Stimulated activated CD4-positive, alpha-beta T cell treated with anti-CD3 and anti-CD28 coated beads, Interleukin-1b, Interleukin-23, amount 100 ng/mL, for 4 hours (primary cell): ENCODE measurements at places on chromosomes 2 and 18.
A peak's percentile ranks its signal among the peaks of the same experiment; 100 is the strongest.

- no peak for DNase-seq
Measured at GRCh38 chr2:3585261-3586109, 9.4 kb upstream of the COLEC11 start.

DNA sequence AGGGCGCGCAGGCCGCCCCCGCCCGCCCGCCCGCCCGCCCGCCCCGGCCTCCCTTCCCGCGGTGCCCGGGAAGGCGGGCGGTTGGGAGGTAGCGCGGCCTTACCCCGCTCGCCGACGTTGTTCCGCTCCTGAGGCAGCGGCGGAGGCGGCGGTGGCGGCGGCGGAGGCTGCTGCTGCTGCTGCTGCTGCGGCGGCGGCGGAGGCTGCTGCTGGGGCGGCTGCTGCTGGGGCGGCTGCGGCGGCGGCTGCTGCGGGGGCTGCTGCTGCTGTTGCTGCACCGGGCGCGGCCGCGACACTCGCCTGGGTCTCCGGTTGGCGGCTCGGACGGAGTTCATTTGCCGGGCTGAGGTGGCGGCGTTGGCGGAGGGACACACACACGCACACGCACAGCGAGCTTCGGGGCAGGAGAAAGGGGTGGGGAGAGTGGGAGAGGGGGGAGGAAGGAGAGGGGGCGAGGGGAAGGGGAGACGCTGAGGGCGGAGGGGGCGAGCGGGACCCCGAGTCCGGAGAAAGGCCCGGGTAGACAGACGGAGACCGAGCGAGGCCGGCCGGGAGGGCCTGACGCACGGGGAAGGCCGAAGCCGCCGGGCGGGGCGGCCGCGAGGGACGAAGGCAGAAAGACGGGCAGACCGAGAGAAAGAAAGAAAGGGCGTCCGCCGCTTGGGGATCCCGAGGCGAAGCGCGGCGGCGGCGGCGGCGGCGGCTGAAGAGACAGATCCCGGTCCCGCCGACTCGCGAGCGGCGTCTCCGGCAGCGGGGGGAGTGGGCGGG is 727 bp downstream of the FBXO11 start:
- peak; percentile 50 for DNase-seq

- no peak for DNase-seq
Measured at GRCh38 chr2:237244976-237245646, 159.4 kb downstream of the COPS8 start.

GRCh38 chr2:187013058-187013457 is 164.1 kb upstream of the ZSWIM2 start:
- no peak for DNase-seq

- no peak for DNase-seq
Measured at GRCh38 chr2:239778042-239778851, 246.9 kb downstream of the NDUFA10 start.

GRCh38 chr18:313931-314330 is 46.1 kb upstream of the THOC1 start:
- no peak for DNase-seq

- no peak for DNase-seq
Measured at GRCh38 chr2:18156002-18156401, 277.5 kb downstream of the KCNS3 start.

- no peak for DNase-seq
Measured at GRCh38 chr18:77230645-77231044, 19.0 kb upstream of the GALR1 start.

GRCh38 chr2:138267161-138267901 is 234.2 kb upstream of the SPOPL start:
- DNase-seq = no peak

- no peak for DNase-seq
Measured at GRCh38 chr2:206176121-206176520, 16.4 kb downstream of the EEF1B2 start.

- no peak for DNase-seq
Measured at GRCh38 chr2:144548532-144549191, 28.7 kb upstream of the ZEB2 start.

GRCh38 chr18:8400193-8400752 is 209.0 kb upstream of the RAB12 start:
- no peak for DNase-seq

DNA sequence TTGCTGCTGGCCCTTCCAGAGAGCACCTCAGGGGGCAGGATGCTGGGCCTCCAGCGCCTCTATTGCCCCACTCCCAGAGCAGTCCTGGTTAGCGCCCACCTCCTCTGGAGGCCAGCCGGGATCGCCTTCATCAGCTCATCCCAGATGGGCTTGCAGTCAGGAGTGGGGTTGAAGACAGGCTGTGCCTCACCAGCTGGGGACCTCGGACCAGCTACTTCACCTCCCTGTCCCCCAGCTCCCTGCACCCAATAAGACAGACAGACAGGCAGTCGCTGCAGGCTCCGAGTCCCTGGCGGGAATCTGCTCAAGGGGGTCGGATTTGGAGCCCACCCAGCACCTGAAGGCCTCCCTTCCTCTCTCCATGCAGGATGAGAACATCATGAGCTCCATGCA is 18.9 kb upstream of the FAHD2A start:
- no peak for DNase-seq

DNA sequence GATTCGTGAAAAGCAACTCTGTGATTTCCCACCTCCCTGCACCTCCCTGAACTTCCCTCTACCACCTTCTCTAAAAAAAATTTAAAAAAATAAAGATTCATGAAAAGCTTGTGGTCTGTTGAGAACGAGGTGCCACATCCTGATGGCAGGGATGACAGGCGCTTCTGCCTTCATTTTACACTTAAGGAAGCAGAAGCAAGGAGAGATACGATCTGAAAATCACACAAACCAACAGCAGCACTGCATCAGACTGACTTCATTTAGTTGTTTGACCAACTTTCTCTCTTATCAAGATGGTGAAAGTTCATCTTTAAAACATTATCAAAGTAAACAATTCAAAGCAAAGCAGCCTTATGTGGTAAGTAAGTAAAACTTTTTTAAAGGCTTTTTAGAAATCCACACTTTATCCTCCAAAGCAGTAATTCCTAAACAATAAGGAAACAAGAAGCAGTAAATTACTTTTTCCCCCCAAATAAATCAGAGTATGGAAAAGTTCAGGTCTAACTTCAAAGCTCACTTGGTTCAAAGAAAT is 15.5 kb downstream of the WDFY1 start:
- DNase-seq = no peak

DNA sequence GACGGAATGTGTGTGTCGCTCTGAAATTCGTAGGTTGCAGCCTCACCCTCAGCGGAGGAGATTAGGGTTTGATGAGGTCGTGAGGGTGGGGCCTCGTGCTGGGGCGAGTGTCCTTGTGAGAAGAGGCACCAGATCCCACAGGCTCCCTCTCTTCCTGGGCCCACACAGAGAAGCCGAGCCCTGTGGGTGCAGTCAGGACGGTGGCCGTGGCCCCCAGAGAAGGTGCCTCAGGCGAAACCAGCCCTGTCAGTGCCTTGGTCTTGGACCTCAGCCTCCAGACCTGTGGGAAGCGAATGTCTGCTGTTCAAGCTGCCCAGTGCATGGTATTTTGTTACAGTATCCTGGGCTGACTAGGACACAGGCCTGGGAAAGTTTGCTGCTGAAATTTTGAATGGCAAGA is 108.0 kb upstream of the ALKAL2 start:
- DNase-seq = no peak

DNA sequence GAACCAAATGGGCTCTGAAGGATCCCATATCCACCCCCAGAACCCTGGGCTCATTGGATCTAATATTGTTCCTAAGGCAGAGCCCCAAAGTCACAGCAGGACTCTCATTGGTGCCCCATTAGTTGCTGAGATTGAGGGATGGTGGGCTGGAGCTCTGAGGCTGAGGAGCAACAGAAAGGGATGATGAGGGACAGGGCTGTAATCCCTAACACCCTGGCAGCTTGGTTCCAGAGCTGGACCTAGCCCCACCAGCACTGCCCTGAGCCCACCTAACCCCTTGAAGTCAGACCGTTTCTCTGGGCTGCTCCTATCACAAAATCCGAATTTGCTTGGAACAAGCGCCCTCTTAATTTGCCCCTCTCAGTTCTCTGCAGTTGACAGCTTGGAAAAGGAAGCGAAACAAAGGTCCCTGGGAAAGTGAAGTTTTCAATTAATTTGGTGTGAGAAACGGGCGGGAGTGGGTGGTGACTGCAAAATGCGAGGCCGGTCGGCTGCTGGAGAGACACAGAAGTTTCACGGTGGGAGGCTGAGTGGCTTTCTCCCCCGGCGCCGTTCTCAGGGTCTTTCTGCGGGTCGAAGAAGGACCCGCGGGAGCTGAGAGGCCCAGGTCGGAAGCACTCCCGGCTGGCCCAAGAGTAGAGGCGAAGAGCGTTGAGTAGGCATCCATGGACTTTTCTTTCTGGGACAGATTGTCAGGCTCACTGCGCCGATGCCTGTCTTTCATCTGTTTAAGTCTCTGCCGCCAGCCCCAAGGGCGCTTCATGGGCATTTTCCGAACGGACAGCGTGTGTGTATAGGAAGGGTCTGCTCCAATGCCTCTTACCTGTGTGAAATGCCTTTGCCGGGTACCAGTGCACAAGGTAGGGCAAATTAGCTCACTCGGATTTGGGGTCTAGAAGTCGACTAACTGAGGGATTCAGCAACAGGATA is 927 bp upstream of the HOXD13 start:
- DNase-seq = no peak

DNA sequence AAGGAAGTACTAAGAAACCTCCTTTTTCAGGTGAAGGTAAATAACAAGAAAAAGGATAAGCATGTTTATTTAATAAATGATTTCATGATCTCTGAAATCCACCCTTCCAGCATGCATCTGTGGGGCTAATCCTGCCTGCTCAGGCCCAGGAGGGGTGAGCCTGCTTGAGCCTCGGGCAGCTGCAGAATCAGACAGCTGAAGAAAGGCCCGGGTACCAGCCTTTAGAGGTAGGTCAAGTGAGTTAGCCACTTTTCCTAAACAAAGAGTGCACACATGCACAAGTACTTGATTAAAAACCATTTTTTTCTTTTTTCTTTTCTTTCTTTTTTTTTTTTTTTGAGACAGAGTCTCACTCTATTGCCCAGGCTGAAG is 25.7 kb upstream of the FZD7 start:
- DNase-seq = no peak

DNA sequence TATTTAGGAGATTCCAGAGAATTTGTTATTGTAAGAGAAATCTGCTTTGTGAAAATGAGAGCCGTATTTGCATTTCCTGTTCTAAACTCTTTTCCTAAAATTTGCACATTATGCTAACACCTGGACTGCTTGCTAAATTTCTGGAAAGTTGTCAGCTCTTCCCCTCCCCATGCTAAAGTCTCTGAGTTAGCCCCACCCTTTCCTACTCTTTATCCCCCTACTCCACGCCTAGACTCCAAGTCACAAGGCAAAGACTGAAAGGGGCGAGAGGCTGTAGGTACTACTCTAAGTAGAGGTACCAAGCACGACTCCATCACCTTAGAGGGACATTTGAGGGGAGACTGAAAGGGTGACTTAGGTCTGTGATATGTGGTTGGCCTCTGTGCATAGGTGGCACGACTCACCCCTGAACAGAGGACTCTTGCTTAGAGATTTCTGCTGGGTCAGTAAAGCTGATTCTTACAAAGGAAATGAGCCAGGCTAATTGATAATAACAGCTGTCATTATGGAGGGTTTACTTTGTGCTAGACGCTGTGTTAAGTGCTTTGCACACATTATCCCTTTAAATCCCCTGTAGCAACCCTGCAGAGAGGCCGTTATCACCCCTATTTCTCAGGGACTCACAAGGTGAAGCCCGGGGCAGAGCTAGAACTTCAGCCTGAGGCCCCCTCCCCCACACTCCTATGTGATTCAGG is 373.5 kb downstream of the EN1 start:
- no peak for DNase-seq

GRCh38 chr2:37191253-37191652 is 2.8 kb upstream of the SULT6B1 start:
- no peak for DNase-seq

DNA sequence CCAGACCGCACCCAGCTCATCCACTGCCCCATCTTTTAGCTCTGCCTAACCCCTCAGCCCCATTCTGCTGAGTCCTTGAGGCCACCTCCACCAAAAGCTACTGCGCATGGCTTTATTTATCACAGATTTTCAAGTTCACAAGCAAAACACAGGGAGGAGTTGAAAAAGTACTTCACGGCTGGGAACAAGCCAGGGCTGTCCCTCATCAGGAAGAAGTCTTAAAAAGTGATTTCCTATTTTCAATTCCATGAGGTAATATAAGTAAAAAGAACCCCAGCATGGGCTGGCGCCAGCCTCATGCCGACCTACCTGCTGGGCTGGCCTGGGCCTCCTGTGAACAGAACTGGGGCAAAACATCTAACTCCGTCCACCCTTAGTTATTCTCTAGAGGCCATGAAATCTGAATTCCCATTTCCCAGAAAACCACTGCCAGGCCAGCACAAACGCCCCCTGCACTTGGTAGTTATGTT is 69.0 kb downstream of the POLR1A start:
- no peak for DNase-seq

DNA sequence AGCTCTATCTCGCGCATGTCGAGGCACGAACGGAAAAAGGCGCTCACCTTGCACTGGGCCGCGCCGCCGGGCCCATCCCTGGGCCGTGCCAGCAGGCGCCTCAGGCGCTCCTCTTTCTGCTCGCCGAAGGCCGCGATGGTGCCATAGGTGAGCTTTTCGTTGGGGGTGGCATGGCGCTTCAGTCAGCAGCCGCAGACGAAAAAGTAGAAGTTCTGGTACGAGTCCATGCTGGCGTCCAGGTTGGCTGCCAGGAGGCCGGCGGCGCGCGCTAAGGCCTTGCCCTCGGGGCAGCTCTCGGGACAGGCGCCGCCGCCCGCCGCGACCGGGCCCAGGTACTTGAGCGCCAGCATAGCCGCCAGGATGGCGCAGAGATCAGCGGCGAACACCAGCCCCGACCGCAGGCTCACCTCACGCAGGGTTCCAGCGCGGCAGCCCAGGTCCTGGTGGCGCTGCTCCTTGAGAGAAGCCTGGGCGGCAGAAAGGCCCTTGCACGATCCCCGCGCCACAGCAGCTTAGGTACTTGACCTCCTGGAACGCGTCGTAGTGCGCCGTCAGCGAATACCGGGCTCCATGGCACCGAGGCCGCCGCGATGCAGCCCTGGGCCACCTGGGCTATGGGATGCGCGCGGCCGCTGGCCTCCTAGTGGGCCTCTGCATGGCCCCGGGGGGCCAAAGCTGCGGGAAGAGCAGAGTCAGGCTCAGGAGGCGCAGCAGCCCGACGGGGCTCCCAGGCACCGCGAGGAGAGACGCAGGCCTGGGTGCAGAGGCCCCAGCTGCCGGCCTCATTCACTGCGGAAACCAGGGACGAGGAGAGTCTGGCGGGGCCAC is 12.8 kb downstream of the ALPG start:
- DNase-seq = no peak
